ENCODE measurements at places on chromosomes 11 and 22.

- DNase-seq, result no peak
These were observed 2.8 kb upstream of the BARX2 start for GRCh38 chr11:129372609-129373488.

- peak; percentile 42 for DNase-seq
These were observed 32.0 kb upstream of the LINC01488 start for GRCh38 chr11:69449320-69450063.

- peak; percentile 15 for DNase-seq
These were observed 14.6 kb downstream of the NAV2 start for GRCh38 chr11:19727246-19727645.

- no peak for DNase-seq
These were observed 186.4 kb upstream of the MTMR2 start for GRCh38 chr11:96110302-96110701.

GRCh38 chr11:3712274-3712673 is 41.1 kb upstream of the CHRNA10 start:
- DNase-seq, result no peak

- no peak for DNase-seq
These were observed at the start of gene PYGM for GRCh38 chr11:64759722-64760719. Gene PYGM (minus strand): TSS chr11:64759974. CDS start chr11:64759898, 76 bp downstream.

- DNase-seq, result no peak
These were observed 7.3 kb upstream of the MYEOV start for GRCh38 chr11:69286374-69287371.

Measured in hypothalamus (tissue), 51 donors.